AG09319 (cell line): ENCODE measurements at places on chromosomes 5 and 9.

- DNase-seq: peak; percentile 7
Measured at GRCh38 chr5:160269017-160269416, 39.7 kb downstream of the FABP6 start.

GRCh38 chr9:114995681-114996221 is 65.4 kb upstream of the TNFSF8 start:
- no peak for DNase-seq

- no peak for DNase-seq
Measured at GRCh38 chr5:132759114-132760048, 12.2 kb downstream of the CCNI2 start.

DNA sequence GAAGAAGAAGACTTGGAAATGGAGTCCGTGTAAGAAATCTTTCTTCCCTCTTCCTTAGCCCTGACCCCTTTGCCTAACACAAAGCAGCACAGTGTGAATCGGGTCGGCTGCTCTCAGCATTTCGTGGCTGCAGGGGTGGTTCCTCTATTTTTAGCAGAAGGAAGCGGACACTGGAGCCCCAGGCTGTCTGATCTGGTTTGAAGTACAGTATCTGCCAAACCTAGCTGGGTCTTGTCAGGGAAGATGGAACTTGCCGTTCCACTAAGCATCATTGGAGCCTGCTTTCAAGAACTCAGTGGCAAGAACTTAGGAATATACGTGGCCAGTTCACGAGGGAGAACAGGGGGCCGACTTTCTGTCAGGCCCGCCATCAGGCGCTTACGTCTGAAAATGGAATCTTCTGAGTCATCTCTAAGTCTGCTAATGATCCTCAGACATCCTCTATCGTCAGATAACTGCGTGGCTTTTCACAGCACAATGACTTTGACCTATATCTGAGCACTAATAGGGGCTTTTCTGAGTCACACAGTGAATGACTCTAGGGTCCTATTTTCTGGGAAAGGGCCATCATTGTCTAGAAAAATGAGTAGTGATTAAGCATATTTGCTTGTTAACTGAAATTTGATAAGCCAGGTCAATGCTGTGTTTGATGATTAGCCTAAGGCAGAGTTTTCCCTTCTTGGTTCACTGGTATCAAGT is 43.3 kb upstream of the NCS1 start:
- DNase-seq: peak; percentile 73

GRCh38 chr9:132597073-132597775 is 14.8 kb downstream of the BARHL1 start:
- no peak for DNase-seq

- no peak for DNase-seq
Measured at GRCh38 chr5:178462816-178463215, 127.4 kb downstream of the COL23A1 start.

DNA sequence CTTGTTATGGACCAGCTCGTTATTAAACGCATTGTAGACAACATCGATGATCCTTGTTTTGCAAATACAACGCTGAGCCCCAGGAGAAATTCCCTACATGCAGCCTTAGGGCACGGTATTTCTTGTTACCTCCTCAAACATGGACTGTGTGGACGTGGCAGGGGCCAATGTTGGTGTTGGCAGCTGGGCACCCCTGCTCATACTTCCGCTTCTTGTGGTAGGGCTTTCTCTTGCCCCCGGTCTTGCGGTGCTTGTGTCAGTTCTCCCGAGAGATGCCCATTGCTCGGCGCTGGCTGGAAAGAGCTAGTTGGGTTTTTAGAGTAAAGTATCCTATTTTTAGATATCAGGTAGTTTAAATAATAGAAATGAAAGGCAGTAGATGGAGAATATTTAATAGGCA is 45.5 kb downstream of the UBAP1 start:
- DNase-seq: no peak

DNA sequence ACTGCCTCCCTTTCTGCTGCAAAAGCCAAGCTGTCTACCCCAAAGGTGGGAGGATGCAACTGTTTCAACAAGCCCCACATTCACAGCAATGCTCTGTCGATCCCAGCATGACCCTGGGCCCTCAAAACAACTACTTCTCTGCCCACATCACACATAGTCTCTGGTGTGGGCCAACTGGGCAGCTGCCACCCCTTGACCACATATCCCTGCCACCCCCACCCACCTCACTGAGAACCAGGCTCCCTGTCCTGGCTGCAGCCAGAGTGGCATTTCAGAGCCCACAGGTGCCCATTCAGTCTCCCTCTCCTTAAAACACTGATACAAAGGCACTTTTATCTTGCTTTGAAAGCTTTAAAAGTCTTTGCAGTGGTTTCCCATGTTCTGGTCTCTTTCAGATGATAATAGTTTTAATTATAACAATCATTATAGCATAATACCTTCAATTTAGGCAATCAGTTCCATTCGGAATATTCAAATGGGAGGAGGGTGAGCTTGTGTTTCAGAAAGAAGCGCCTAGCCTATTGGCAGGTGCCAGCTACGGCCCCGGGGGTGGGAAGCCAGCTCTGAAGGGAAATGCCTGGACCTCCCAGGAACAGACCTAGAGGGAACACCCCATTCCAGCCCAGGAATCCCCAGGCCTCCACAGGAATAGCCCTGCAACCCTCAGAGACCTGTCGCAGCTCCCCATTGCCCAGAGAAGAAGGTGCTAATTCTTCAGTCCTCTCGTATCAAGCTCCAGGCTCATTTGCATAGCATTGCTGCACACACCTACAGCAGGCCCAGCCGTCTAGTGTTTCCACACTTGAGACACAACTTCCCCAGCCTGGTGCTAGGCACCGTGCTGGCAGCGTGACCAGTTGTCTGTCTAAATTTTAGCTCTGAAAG is 90.8 kb downstream of the C5orf15 start:
- no peak for DNase-seq

DNA sequence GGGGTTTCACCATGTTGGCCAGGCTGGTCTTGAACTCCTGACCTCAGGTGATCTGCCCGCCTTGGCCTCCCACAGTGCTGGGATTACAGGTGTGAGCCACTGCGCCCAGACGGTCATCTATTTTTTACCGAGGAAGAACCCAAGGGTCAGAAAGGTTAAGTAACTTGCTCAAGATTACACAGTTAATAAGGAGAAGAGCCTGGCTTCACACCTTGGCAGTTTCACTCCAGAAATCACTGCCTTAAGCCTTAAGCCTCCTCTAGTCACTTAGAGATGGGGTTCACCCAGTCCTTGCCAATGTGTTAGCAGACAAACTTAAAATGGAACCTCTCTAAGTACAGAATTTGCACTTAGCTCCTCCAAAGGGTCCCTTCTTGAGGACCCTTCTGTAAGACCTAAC is 116.3 kb downstream of the PTTG1 start:
- DNase-seq: no peak

GRCh38 chr9:123420592-123421111 is 64.7 kb downstream of the CRB2 start:
- no peak for DNase-seq

DNA sequence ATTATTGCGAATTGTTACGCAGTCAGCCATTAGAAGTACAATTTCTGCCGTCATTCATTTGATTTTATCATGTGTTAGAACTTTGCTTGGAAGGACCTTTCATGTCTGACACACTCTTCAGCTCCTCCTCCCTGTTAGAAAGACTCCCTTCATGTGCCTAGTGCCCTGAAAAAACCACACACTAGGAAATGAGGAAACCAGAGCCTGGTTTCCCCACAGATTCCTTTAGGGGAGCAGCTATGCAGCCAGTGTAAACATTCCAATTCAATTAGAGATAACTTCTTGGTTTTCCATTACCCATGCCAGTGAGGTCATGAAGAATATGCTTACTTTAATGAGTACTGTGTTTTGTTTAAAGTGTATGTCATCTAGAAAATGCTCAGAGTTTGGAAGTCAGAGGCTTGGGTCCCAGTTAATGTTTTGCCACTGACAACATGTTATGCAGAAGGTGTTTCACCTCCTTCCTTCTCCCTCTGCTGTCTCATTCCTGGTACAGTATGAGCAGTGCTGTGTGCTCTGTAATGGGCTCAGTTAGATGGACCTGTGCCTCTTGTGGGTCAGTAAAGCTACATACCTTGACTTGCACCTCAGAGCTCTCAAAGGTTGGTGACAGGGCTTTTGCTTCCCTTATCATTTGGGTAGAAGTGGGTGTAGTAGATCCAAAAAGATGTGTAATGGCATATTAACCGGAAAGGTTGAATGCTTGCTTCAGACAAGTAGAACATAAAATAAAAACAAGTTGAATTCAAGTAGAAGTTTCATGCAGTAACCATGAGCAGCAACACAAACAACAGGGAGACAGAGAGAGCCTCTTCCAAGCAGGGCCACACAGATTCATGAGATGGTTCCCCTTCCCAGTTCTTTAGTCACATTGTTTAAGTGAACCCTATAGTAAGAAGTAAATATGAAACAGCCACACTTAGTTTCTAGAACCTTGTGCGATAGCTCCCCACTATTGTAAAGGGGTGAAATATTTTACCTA is 52.6 kb upstream of the TNFAIP8 start:
- DNase-seq: peak; percentile 87

DNA sequence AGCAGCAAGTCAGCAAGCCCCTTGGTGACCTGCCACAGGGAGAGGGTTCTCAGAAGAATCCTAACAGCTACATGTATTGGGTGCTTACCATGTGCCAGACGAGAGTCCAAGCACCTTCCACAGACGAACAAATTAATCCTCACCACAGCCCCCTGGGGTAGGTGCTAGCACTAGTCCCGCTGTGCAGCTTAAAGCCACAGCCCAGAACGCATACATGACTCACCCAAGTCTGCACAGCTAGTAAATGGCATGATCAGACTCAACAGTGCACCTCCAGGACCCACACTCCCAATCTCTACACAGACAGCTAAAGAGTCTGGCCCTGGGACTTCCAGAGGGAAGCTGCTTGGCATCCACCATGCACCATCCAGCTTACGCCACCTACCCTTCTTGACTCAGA is 111.5 kb downstream of the PAX5 start:
- no peak for DNase-seq

GRCh38 chr5:168404365-168404764 is 81.9 kb upstream of the RARS1 start:
- DNase-seq: peak; percentile 22

DNA sequence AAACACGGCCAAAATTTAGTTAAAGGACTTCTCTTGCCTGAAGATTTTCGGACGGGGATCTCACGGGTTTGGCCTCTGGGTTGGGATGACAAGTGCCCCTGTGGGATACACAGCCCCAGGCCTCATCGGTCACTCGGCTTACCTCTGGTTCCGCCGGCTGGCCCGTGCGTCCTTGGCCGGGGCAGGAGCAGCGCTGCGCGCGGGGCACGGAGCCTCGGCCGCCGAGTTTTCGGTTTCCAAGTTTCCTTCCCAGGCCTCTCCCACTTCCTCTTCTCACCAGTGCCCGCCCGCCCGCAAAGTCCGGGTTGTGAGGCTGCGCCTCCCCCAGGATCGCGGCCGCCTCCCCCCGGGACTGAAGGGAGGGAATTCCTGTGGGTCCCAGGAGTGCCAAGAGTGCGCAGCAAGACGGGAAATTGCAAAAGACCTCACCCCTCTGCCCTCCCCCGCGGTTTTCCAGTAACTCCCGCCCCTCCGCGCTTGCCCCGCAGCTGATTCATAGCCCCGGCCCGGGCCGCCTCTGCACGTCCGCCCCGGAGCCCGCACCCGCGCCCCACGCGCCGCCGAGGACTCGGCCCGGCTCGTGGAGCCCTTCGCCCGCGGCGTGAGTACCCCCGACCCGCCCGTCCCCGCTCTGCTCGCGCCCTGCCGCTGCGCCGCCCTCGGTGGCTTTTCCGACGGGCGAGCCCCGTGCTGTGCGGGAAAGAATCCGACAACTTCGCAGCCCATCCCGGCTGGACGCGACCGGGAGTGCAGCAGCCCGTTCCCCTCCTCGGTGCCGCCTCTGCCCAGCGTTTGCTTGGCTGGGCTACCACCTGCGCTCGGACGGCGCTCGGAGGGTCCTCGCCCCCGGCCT is at the start of gene OSMR:
Gene OSMR (plus strand): TSS at position 487 of the 853 bp plus-strand sequence. CDS start 23,033 bp downstream, outside the sequence.
- peak; percentile 98 for DNase-seq

- DNase-seq: no peak
Measured at GRCh38 chr5:5079876-5080275, 60.3 kb upstream of the ADAMTS16 start.

GRCh38 chr5:96090215-96090614 is 128.6 kb upstream of the ELL2 start:
- no peak for DNase-seq

- no peak for DNase-seq
Measured at GRCh38 chr5:115333164-115333563, 36.7 kb upstream of the CCDC112 start.

GRCh38 chr5:14156650-14157492 is 13.7 kb downstream of the TRIO start:
- DNase-seq: peak; percentile 83

DNA sequence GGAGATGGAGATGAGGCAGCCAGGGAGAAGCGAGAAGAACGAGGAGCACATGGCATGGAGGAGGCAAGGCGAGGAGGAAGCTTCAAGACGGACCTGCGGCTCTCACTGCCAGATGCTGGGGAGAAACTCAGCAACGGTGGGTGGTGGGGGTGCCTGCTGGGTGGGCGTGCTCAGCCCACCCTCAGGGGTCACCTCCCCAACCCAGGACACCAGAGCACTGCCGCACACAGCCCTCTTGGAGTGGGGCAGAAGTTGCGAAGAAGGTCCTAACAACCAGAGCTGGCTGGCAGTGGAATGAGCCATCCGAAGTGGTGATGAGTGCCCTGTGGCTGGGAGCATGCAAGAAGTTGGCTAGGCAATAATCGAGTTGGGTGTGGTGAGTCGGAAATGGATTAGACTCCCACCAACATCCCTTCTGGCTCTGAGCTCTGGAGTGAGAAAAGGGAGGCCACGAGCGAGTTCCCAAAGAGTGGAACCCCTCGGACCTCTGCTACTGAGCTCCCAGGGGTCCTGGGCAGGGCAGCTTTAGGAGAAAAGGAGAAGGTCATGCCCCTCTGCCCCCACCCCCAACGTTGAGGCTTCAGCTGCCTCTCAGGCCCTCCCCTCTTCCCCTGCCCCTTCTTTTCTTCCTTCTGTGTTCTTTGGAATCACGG is 212.7 kb upstream of the MVB12B start:
- no peak for DNase-seq

GRCh38 chr5:158435161-158435616 is 576.2 kb upstream of the CLINT1 start:
- no peak for DNase-seq

GRCh38 chr9:76109953-76110352 is 219.5 kb downstream of the PCSK5 start:
- no peak for DNase-seq

GRCh38 chr9:76852026-76852425 is 53.9 kb downstream of the PRUNE2 start:
- DNase-seq: no peak

DNA sequence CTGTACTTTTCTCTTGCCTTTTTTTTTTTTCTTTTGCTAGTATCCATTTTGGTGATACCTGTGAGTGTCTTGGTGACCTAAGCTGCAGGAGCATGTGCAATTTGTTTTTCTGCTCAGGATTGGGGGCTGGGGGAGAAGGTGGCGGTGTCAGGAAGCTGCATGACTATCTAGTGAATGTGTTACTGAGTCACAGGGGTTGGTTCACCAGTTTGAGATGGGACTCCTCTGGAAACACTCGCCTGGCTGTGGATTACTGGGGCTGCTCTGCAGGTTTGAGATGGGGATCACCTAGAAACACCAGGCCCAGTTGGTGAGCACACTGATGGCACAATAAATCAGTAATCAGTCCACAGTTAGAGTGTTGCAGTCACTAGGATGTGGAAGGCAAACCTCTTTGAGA is 447.9 kb downstream of the SPATA31D1 start:
- DNase-seq: no peak
